ENCODE measurements at places on chromosomes 12 and 14. TPM values are rescaled to one million over a fixed set of nuclear protein-coding genes. Genes with fewer than 3 reads are reported as not detected.

Gene TMPRSS12
- total RNA-seq: not detected

Gene CLEC1B
- 6.8 TPM for total RNA-seq

Gene KCNH5
- total RNA-seq: not detected

Gene GEMIN2
- 8.9 TPM for total RNA-seq

Gene GUCY2C
- total RNA-seq: not detected

Gene MAP3K12
- 0.97 TPM for total RNA-seq

GRCh38 chr12:103422746-103423515, 72.8 kb downstream of the C12orf42 start:
- no peak for DNase-seq

GRCh38 chr12:91140026-91140931, 29.0 kb upstream of the LUM start:
- DNase-seq: no peak

GRCh38 chr12:15522574-15523187, 200.4 kb downstream of the PTPRO start:
- DNase-seq: no peak

- DNase-seq: no peak
These were observed 115.6 kb downstream of the DIP2B start for GRCh38 chr12:50620109-50620977.

- no peak for DNase-seq
These were observed 52.5 kb downstream of the DUSP16 start for GRCh38 chr12:12510141-12510540.

DNA sequence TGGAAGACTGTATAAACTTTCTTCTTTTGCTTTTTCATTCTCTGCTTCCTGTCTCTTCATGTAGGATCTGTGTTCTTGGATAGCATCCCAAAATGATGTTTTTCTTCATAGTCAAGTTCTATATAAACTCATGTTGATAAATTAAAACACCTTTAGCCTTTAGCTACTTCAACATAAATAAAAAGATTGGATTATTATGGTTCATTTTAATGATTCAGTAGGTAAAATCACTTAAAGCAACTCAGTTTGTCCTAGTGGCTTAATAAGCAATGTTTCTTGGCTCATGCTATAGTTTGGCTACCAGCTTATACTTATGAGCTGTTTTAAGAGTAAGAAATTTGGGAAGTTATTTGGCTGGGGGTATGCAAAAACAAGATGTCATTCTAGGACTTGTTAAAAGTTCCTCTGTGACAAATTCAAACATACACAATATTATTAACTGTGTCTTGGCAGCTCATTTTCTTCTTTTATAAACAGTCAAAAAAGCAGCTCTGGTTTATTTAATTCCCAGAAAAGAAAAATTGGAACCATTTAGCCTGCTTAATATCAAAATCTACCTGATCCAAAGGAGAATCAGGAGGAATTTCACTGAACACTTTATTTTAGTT, 111.4 kb downstream of the TMTC3 start:
- no peak for DNase-seq

- DNase-seq: peak; percentile 62
These were observed 175.3 kb downstream of the TSPAN9 start for GRCh38 chr12:3252450-3252891.

- peak; percentile 99 for DNase-seq
These were observed at the start of gene EEA1 for GRCh38 chr12:92928962-92929915. TSS of gene EEA1 (minus strand) at chr12:92929295. CDS start at chr12:92929066, 229 bp downstream.

DNA sequence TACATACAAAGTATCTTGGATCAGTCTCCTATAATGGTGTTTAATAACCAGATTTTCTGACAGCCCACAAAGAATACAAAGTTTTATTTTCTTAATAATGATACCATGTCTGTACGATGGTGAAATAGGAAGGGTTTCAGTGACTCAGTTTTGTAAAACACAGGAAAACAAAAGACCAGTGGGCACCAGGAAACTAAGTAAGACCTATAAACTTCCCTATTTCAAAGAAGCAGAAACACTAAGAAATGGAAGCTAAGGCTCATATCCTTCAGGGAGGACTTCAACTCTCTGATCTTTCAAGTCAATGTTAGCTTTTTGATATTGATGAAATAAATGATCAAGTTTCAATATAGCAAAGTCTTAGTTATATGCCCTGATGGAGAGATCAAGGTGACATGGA, 196.0 kb downstream of the DUSP6 start:
- DNase-seq: no peak

DNA sequence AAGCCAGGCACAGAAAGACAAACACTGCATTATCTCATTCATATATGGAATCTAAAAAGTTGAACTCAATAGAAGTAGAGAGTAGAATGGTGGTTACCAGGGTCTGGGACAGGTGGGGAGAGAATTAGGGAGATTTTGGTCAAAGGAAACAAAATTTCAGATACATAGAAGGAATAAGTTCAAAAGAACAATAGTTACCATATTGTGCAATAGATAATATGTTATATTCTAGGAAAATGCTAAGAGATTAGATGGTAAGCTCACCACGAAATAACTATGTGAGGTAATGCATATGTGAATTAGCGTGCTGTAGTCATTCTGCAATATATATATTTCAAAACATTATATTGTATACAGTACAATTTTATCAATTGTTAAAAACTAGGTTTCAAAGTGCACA, 442.5 kb downstream of the KCNH5 start:
- no peak for DNase-seq

Measured in right lobe of liver (tissue), 6 donors.